ENCODE measurements at places on chromosomes 1 and 21.
A peak's percentile ranks its signal among the peaks of the same experiment; 100 is the strongest.

DNA sequence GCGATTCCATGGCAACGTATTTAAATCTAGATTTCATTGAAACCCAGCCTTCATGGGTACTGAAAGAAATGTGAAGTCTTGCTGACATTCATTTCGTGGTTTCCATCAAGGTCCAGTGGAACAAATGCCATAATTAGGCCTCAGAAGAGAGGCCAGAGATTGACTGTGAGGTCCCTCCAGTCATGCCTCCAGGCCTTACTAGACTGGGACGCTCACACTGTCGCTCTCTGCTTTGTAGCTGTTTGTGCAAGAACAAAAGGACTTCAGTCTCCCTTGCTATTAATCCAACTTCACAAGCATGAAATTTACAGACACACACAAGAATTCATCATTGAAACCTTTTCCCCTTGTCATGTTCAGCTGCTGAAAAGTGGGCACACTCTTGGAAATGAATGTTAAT, 180.4 kb upstream of the FOXD3 start:
- DNase-seq: no peak

- no peak for DNase-seq
These were observed 472.9 kb downstream of the MATN1 start for GRCh38 chr1:30250338-30250983.

- no peak for DNase-seq
These were observed 76.0 kb upstream of the PTGFRN start for GRCh38 chr1:116833718-116834117.

GRCh38 chr21:21612466-21612865, 614.3 kb downstream of the NCAM2 start:
- DNase-seq: no peak

DNA sequence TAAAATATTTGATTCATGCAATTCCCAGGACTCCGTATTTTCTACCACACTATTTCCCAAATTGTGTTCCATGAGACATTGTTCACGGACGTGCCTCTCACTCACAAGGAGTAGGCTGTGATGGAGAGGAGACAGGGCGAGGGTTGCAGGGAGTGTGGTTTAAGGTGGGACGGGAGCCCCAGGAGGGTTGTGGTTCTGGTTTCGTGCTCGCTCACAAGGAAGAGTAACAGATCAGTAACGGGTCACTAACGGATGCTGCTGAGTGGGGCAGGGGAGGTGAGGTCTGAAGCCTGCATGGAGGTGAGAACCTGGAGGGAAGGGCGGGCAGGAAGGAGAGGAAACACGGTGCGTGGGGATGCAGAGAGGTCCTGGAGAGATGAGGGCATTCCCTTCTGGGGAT, 28.8 kb downstream of the TFF3 start:
- DNase-seq: no peak

DNA sequence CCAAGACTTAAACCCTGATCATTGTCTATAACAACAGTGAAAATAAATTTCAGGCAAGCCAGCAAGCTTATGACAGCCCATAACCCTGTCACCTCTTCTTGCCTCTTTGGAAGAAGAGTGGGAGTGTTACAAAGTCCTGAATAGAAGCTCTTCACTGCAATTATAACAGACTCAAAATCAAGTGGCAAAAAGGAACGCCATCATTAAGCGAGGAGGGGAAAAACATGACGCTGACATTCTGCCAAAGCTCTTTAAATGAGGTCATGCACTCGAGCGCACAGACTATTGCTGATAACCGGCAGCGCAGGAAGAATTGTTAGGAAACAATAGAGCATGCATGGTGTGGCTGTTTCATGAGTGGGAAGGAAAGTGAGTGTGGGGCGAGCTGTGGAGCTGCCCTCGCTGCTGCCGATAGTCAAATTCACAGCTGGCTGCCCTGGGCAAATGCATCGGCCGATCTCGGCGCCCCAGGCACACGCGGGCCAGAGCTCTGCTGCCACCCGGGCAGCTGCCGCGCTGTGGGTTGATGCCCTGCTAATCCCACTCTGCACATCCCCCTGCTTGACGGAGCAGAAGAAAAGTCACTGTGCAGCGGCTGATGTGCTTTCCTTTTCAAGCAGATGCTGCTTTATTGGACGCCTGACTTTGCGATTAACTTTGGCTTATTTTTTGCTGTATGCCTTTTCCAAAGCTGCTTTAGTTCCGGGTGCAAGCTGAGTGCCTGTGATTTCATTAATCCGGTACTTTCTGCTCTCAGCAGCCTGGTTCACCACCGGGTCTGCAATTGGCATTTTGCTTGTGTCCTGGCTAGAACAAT, 102.4 kb upstream of the ST6GALNAC5 start:
- DNase-seq: no peak

GRCh38 chr1:224698015-224698451, 81.9 kb downstream of the CNIH3 start:
- no peak for DNase-seq

DNA sequence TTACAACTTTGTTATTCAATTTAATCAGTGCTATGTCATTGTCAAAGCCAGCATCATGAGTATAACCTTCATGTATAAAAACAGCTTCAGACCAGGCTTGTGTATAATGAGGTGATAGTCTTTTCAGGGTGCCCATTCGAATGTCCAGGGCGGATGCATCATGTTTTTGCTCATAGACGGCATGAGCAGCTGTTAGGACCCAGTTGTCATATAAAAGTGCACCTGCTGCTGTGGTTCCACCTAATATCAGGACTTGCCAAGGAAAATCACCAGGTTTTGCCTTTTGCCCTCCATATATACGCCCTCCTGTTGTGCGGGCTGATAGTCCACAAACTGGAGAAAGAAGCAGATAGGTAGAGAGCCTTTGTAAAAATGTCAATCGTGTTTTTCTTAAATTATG, 14.9 kb downstream of the TARDBP start:
- DNase-seq: no peak

- no peak for DNase-seq
These were observed 148.1 kb upstream of the RUNX1 start for GRCh38 chr21:35197191-35197590.

- DNase-seq: peak; percentile 74
These were observed 20.2 kb downstream of the PEX14 start for GRCh38 chr1:10494754-10495474.

GRCh38 chr1:107439567-107439966, 298.7 kb downstream of the NTNG1 start:
- no peak for DNase-seq

GRCh38 chr1:226741009-226741408, 1.9 kb upstream of the ITPKB start:
- DNase-seq: no peak

GRCh38 chr1:240091614-240092300, at the start of gene FMN2:
Gene FMN2, plus strand, starts transcription at chr1:240091883. Its CDS starts 227 bp downstream, at chr1:240092110.
- peak; percentile 45 for DNase-seq

DNA sequence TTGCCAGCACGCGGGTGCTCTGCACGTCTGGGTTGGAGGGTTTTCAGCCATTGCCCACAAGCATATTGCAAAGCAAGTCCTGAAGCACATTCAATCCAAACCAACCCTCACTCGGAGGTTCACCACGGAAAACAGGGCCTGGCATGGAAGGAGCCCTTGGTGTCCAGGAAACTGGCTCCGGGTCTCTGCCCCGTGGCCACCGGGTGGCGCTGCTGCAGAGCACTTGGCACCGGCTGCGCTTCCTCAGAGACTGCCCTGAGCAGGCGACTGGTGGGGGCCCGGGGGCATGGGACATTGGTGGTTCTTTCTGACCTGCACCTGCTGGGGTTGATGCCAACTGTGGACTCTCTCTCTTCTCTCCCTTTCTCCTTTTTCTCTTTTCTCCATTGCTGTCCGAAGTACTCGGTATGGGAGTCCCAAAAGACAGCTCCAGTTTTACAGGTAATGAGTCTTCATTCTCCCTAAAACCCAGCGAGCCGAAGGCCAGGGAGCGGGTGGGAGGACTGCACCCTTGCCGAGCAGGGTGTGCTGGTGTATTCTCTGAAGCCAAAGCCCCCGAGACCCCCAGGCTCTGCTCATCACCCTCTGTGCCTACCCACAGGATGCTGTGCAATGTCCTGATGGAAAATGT, 4.1 kb upstream of the KCNAB2 start:
- DNase-seq: peak; percentile 23

DNA sequence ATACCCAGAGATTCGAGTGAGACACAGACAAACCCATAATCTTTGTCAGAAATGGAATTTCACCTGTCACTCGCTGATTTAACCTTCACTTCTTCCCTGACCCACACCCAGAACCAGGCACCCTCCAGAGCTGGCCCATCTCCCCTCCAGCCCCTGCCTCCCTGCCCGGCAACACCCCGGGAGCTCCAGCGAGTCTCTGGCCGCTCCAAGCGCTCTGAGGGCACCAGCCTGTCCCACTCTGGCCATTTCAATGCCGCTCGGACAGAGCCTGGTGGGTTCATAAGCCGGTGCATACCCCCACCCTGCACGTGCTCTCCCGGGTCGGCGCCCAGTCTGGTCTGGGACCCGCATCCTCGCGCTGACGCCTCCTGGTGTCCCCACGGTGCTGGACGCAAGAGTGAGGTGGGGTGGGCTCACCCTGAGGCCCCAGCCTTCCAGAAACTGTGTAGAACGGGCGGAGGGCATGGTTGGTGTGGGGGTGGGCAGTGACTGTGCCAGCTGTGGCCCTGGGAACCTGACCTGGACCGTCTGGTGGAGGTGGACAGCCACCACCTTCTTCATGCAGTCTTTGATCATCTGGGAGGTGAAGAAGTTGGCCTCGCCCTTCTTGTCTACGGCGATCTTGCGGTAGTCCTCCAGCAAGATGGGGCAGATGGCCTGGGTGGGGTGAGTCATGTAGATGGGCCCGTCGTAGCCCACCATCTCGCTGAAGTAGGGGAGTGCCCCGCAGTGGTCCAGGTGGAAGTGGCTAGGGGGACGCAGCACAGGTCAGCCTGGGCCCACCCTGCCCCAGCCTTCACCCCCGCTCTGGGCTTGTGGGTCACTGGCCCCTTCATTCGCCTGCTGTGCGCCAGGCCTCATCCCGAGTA, 5.4 kb downstream of the INTS11 start:
- no peak for DNase-seq

- no peak for DNase-seq
These were observed 72.1 kb downstream of the SKI start for GRCh38 chr1:2300004-2300771.

- DNase-seq: no peak
These were observed 75.0 kb upstream of the COX20 start for GRCh38 chr1:244760471-244760870.

GRCh38 chr1:188423073-188423472, 1594.3 kb downstream of the PLA2G4A start:
- no peak for DNase-seq

DNA sequence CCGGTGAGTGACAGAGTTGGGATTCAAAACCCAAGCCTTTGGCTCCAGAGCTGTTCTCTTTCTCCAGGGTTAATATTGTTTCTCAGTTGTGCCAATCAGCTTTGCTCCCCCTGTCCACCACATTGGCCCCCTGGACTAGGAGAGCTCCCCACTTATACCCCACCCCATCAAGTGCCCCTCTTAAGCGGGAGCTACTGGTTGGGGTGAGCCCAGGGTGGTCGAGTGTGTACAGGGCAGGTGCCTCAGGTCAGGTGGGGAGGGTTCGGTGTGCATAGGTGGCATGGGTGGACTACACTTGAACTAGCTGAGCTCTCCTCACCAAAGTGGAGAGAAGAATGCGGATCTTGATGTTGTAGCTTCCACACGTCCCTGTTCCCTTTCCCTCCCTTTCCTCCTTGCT, 14.2 kb downstream of the KCNA2 start:
- no peak for DNase-seq

All from ovary (tissue), 10 donors.